ENCODE measurements at places on chromosomes 5 and 9.
A peak's percentile ranks its signal among the peaks of the same experiment; 100 is the strongest.

DNA sequence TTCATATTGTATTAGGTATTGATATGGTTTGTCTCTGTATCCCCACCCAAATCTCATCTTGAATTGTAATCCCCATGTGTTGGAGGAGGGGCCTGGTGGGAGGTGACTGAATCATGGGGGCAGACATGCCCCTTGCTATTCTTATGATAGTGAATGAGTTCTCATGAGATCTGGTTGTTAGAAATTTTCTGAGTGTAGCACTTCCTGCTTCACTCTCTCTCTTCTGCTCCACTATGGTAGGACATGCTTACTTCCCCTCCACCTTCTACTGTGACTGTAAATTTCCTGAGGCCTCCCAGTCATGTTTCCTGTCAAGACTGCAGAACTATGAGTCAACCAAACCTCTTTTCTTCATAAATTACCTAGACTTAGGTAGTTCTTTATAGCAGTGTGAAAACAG, 187.4 kb upstream of the SLC24A2 start:
- no peak for DNase-seq

GRCh38 chr5:12488161-12488560, 583.9 kb upstream of the CTNND2 start:
- no peak for DNase-seq

- no peak for DNase-seq
Measured at GRCh38 chr9:124829334-124829669, 24.0 kb upstream of the WDR38 start.

- DNase-seq = no peak
Measured at GRCh38 chr9:93670208-93671019, 94.0 kb downstream of the PHF2 start.

GRCh38 chr5:78905084-78905938, 79.8 kb downstream of the ARSB start:
- no peak for DNase-seq

DNA sequence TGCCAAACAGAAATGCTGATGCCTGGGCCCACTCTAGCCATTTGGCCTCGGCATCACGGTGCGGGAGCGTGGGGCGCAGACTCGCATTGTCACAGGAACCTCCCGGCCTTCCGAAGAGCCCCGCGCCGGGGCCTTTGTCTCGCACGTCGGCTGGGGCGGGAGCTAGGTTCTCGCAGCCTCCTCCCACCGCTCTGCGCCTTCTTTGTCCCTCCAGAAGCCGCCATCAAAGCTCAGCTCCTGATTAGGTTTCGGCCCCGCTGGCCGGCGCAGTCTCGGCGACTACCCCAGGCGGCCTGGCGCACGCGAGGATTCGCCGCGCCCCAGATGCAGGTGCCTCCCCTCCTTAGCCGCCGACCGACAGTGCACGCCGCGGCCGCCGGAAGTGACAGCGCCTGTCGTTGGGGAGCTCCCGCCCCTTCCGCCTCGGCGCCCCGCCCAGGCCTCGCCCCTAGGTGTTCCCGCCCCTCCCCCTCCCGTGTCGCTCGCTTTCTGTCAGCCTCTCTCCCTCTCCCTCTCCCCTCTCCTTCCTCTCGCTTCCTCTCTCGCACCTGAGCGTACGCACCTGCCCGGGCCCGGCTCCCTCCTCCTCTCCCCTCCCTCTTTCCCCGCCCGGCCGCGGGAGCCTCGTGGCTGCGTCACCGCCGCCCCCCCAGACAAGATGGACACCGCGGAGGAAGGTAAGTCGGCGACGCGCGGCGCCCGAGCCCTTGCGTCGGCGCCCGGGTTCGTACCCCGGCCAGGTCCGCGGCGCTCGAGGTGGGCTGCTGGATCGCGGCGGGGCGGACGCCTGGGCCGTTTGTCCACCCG, at the start of gene MARCHF6:
TSS of gene MARCHF6 (plus strand) at position 455 of the 807 bp plus-strand sequence. CDS start at position 659, 204 bp downstream.
- DNase-seq = peak; percentile 99

GRCh38 chr5:52800394-52801213, 12.9 kb downstream of the ITGA1 start:
- peak; percentile 82 for DNase-seq

GRCh38 chr5:97297704-97298091, 114.7 kb upstream of the RIOK2 start:
- no peak for DNase-seq

GRCh38 chr5:14504332-14504727, 77.3 kb upstream of the OTULINL start:
- DNase-seq = no peak

GRCh38 chr5:142400415-142400814, 75.6 kb upstream of the SPRY4 start:
- DNase-seq = no peak

GRCh38 chr5:31771500-31771899, 132.6 kb downstream of the PDZD2 start:
- no peak for DNase-seq

- DNase-seq = no peak
Measured at GRCh38 chr9:72360324-72360723, 4.7 kb downstream of the ZFAND5 start.

- DNase-seq = peak; percentile 75
Measured at GRCh38 chr9:22238809-22239684, 207.6 kb upstream of the DMRTA1 start.

DNA sequence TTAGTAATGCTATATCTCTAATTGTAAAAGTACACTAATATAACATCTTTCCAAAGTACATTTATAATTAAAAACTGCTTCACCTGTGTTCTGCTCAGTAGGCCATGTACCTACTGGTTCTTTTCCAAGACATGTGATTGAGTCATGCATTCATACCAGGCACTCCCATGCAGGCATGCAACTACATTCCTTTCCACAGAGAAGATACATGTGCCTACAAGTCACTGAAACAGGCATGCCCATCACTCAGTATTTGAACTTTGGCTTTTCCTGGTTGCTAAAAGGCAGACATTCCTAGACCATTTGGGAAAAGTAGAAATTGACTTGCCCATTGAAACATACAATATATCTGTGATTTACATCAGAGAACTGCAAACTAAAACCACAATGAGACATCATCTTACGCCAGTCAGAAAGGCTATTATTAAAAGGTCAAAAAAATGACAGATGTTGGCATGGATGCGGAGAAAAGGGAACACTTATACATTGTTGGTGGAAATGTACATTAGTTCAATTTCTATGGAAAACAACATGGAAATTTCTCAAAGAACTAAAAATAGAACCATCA, 148.3 kb upstream of the MOCS2 start:
- DNase-seq = no peak

- DNase-seq = no peak
Measured at GRCh38 chr5:122099060-122099790, 21.2 kb upstream of the LOX start.

DNA sequence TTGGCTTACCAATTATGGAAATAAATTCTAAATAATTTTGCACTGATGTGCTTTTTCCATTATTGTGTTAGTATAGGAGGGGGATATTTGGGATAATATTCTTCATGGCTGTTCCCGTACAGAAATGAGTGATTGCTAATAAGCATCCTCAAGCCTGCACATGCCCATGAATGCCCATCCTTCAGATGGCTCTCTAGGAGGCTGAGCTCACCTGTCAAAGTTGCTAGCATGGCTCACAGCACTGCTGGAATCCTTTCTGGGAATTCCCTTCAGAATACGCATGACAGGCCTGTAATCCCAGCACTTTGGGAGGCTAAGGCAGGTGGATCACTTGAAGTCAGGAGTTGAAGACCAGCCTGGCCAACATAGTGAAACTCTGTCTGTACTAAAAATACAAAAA, 124.1 kb downstream of the NXNL2 start:
- no peak for DNase-seq

- DNase-seq = no peak
Measured at GRCh38 chr5:62343428-62343827, 37.4 kb downstream of the KIF2A start.

GRCh38 chr9:126546036-126546435, 67.7 kb upstream of the LMX1B start:
- no peak for DNase-seq

GRCh38 chr9:112542593-112543292, 56.1 kb downstream of the KIAA1958 start:
- no peak for DNase-seq
